ENCODE measurements at places on chromosomes 12 and 14.

DNA sequence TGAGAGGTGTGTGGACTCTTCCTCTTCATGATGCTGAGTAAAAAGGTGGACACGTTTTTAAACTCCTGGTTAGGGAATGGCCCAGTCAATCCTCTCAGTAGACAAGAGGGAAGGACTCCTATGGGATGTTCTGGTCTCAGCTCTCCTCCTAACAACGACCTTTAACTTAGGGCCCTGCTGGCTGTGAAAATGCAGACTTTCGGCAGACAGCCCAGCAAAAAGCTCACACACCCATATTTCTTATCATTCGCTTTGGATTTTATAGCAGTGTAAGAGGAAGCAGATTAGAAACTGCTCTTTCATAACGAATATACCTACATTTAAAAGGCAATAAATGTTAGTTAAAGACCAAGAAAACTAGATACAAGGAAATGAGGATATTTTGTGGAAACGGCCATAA is 18.0 kb upstream of the YARS2 start:
- no peak for DNase-seq

DNA sequence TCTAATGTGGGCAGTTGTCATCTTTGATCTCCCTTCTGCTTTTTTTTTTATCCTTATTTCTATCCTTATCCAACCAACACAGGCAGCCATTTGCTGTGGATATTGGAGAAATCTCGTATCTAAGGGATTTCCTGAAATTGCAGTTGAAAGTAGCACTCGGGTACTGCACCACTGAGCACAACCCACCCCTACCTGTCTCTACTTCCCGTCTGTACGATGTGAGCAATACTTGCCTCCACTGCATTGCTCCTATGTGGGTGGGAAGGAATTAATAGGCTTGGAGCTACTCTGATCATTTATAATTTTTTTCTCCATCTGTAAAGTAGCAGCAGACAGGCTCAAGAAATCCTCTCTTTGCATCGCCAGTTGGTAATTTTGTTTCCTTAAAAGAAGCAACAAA is 300.4 kb downstream of the SNAPC1 start:
- no peak for DNase-seq

GRCh38 chr14:31842899-31843298 is 234.2 kb upstream of the ARHGAP5 start:
- no peak for DNase-seq

DNA sequence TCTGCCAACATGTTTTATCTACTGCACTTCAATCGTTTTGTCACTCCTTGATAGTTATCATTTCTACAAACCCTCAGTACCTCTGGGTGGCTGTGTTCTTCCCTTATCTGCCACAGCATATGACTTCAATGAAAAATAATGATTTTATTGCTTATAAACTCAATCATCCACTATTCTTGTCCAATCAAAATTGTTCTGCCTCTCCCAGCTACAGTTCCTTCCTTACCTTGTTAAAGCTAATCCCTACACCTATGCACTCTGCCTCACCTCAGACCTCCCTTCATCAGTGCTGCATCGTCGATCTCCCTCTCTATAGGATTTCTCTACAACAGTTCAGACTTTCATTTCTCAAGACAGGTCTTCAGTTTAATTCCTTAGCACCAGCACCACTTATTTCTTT is 58.8 kb downstream of the ERGIC2 start:
- DNase-seq, result no peak

GRCh38 chr14:81324011-81324410 is 76.1 kb downstream of the STON2 start:
- no peak for DNase-seq

- no peak for DNase-seq
Measured at GRCh38 chr14:101009531-101009930, 106.0 kb upstream of the RTL1 start.

DNA sequence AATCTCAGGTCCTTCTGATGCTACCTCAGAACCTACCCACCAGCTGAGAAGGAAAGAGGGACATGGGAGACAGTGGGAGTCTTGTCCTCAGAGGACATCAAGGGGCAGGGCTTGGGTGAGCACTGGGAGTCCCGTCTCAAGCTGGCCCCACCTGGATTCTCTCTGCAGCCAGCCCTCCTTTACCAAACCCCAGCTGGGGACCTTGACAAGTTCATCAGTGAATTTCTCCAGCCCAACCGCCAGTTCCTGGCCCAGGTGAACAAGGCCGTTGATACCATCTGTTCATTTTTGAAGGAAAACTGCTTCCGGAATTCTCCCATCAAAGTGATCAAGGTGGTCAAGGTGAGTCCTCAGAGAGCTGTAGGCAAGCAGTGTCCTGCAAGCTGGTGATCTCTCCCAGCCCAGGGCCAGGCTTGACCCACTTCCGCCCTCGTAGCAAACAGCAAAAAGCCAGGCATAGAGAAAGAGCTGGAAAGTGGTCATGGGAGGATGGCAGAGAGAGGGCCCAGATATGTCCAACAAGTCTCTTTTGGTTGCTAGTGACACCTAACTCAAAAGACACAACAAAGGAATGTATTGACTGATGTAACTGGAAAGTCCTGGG is 14.2 kb upstream of the OAS2 start:
- no peak for DNase-seq

DNA sequence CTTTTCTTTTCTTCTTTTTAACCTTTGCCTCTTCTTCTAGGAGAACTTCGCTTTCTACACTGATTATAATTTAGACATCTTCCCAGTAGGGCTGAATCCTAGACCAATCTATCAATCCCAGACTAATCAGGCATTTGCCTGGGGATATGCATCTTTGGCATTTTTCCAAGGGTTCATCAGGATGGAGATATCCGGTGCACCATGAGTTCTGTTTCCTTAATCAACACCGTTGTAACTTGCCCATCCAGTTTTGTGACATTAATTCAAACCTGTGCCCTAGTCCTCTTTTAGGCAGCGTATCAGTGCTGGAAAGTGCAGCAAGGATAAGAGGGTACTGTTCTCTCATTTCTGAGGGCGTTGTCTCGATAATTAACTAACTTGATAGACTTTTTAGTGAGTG is 617 bp upstream of the MGP start:
- no peak for DNase-seq

- no peak for DNase-seq
Measured at GRCh38 chr12:129687731-129688130, 216.1 kb downstream of the TMEM132D start.

- DNase-seq, result no peak
Measured at GRCh38 chr14:34502001-34502400, 37.5 kb downstream of the EAPP start.

- DNase-seq, result no peak
Measured at GRCh38 chr12:119682639-119683252, 14.8 kb downstream of the PRKAB1 start.

- DNase-seq, result no peak
Measured at GRCh38 chr12:131928080-131928710, 881 bp upstream of the PUS1 start.

DNA sequence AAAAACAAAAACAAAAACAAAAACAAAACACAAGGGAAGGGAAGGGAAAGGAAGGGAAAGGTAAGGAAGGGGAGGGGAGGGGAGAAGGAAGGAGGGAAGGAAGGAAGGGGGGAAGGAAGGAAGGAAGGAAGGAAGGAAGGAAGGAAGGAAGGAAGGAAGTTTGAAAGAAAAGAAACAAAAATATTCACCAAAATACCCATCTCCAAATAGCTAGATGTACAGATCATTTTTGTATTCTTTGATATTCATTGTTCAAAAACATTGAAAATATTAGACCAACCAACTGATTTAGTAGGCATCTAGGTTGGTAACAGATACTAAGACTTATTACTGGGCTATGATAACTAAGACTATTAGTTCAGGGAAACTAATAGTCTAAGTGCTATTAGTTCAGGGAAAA is 39.1 kb upstream of the USP15 start:
- no peak for DNase-seq

DNA sequence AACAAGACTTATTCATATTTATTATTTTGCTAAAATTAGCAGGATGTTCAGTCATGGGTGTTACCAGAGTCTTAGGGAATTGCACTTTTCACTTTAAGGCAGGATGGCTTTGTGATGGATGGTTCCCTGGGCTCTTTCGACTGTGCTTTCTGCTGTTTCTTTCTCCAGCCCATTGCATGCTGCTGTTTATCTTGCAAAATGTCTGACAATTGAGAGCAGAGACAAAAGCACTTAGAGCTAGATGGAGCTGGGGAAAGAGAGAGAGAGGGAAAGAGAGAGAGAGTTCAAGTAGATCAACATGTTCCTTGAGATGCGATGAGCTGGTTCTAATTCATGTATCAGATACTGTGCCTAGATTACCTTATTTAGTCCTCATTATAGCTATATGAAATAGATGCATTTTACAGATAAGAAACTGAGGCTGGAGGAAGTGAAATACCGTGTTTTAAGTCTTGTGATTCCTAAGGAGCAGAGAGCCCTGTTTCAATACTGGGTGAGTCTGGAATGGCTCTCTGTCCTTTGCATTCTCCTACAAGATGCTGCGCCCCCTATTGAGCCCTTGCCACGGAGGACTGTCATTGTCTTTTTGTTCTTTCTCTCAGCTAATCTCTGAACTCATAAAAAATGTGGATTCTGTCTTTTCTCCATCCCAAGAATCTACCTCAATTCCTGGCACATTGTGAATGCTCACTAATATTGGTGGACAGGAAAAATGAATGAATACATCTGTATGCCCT is 227.9 kb downstream of the ALG10B start:
- no peak for DNase-seq

- DNase-seq, result no peak
Measured at GRCh38 chr14:24113379-24113800, 1.2 kb upstream of the DCAF11 start.

DNA sequence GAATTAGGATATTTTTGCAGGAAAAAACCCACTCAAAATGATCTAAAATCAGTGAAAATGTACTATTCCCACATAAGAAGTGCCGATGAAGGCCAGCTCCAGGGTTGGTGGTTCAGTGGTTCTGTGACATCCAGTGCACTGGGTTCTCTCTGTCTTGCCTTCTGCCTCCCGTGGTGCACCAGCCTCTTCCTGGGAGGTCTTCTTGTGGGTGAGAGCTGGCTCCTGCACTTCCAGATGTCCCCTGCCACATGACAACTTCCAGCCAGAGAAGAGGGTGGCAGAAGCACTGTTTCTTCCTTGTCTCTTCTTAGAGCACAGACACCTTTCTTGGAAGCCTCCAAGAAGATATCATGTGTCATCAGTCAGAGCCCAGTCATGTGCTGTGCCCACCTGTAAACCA is 170.9 kb downstream of the PELI2 start:
- DNase-seq, result no peak

DNA sequence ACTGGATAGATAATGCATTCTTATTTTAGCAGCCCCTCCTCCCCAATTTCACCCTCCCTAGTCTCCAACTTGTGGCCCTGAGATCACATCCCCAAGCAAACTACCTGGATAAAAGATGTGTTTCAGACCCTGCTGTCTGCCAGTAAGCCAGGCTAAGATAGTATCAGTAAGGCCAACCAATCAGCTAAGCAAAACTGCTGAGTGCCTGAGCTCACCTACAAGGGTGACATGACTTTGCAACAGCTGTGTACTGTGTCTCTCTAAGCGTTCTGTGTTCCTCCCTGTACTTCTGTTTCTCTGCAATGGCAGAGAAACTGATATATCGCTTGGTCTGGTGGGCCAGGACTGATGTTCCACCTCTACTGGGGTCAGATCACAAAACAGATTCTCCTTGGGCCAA is 224.9 kb downstream of the BTG1 start:
- no peak for DNase-seq

GRCh38 chr12:32151086-32151485 is 44.4 kb downstream of the BICD1 start:
- DNase-seq, result no peak

DNA sequence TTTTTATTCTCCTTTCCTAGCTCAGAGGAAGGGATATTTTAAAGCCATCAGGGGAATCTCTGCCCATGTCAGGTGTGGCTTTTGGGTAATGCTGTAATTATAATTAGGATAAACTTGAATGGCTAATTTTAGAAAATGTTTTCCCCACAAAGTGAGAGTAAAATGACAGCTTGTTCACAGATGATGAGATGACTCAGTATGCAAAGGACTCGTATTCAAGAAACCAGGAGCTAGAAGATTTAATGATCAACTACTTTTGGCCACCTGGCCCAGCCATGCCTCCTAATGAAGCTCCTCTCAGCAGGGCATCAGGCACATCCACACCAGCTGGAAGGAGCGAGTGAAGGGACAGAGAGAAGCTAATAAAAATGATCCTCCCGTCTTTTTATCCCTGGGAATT is 29.0 kb upstream of the PLEKHG7 start:
- DNase-seq, result no peak

Data from hypothalamus (tissue), 51 donors.